ENCODE measurements at places on chromosomes 5 and 9.

GRCh38 chr5:94329115-94329514 lies 289.3 kb downstream of the KIAA0825 start:
- DNase-seq = peak; percentile 6

GRCh38 chr9:137030538-137031527 lies 1.1 kb downstream of the FUT7 start:
- DNase-seq = no peak

DNA sequence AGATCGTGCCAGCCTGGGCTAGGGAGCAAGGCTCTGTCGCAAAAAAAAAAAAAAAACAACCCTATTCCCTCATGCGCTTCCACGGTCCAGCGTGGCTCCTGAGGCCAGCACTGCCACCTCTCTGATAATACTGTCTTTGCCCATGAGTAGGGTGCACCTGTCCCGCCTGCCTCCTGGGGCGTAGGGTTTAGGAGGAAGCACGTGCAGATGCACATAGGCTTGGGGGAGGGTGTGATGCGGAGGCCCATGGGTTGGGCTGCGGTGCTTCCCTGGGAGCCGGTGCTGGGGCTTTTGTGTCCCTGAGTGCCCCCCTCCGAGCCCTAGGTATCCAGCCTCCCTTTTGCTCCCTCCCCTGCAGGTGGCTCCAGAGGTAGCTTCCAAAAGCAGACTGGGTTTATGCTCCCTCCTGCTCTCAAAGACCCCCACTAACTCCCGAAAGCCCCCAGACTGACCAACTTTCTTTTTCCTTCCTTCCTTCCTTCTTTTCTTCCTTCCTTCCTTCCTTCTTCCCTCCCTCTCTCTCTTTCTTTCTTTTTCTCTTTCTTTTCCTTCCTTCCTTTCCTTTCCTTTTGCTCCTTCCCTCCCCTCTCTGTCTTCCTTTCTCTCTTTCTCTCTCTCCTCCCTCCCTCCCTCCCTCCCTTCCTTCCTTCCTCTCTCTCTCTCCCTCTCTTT lies 12.8 kb downstream of the FGFR4 start:
- DNase-seq = no peak

- no peak for DNase-seq
Measured at GRCh38 chr5:150457562-150458240, 8.2 kb upstream of the RPS14 start.

DNA sequence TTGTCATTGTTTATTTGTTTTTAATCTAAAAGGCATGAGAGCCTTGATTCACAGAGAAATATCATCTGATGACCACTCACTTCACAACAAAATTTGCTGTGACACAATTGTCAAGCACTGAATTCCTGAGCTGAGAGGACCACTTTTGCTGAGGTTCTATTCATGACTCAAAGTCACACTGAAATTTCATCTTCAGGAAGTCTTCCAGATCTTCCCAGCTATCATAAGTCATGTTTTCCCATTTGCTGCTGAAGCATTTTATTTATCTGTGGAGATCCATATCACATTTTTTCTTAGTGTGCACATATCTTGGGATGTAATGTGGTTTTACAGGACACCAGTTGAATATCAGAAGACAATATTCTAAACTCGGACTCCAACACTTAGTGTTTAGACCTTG lies 255.1 kb upstream of the TRIM32 start:
- no peak for DNase-seq

GRCh38 chr5:157971571-157972216 lies 112.7 kb upstream of the CLINT1 start:
- peak; percentile 33 for DNase-seq

DNA sequence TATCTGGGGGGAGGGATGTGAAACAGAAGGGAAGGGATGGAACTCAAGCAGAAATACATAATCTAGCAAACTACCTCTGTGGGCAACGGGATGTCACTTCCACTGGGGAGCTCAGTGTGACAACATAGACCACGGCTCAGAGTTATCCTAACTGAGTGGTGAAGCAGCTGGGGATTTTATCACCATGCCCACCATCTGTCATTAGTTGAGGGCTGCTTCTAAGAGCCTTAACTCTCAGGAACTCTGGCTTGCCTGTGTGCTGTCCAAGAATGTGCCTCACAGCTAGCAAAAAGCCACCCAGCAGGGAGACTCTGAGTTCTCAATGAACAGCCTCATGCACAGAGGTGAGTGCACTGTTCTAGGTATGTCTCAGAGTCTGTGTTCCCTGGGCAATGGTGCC lies 90.6 kb upstream of the CXCL14 start:
- no peak for DNase-seq

GRCh38 chr5:446883-447263 lies 3.9 kb downstream of the EXOC3 start:
- DNase-seq = peak; percentile 68

DNA sequence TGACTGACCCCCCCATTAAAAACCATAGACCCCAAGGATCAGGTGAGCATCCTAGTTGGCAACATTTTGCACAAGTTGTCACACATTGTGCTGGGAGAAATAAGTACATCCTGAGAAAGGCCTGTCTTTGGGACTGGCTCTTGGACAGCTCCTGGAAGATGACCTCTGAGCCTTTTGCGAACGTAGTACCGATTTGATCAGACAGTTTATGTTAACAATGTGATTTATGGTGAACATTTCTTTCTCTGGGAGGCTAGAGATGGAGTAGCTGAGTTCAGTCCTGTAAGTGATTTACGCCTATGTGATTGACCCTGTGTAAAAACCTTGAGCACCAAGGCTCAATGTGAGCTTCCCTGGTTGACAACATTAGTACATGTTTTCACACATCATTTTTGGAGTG lies 41.7 kb downstream of the LOX start:
- DNase-seq = no peak

DNA sequence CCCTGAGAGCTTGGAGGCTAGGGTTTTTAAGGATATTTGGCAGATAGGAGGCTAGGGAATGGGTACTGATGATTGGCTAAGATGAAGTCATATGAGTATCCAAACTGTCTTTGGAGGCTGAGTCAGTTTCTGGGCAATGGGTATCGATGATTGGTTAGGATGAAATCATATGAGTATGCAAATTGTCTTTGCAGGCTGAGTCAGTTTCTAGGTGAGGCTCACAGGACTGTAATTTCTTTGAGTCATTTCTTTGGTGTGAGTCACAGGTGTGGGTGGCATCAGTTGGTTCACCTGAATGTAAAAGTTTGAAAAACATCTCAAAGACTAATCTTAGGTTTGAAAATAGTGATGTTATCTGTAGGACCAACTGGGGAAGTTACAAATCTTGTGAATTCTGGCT lies 1068.0 kb downstream of the NR2F1-AS1 start:
- no peak for DNase-seq

DNA sequence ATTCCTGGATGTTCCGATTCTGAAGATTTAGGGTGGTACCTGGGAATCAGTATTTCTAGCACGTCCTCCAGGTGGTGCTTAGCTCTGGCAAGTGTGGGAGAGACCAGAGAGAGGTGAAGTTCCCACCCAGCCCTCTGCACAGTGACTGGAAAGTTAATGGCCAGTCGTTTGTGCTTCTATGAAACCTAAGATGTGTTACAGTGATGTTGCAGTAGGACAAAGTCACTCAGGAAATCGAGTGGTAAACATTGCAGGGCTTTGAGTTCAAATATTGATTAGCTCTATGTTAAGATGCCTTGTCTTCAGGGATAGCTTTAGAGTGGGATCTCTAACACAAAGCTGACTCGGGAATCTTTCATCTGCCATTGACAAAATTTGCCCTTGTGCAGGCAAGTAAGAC lies 55.6 kb downstream of the PIK3R1 start:
- DNase-seq = no peak

GRCh38 chr5:178108446-178108845 lies 4.9 kb upstream of the N4BP3 start:
- no peak for DNase-seq

DNA sequence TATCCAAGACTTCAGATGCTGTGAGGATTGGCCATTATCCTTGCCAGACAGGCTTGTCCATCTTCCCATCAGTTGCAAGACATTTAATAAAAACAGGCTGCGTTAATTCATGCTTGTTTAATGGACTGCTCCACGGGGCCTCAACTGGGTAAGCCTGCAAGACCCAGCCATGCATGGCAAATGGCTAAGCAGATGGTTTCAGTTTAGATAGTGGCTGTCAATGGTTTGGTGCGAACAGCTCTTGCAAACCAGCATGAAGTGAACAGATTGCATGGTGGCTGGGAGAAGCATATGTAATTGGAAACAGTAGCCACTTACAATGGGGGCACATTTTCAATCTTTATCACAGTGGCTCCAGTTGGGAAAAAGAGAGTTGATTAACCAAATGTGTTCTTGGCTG lies 628.2 kb upstream of the KLF4 start:
- no peak for DNase-seq

DNA sequence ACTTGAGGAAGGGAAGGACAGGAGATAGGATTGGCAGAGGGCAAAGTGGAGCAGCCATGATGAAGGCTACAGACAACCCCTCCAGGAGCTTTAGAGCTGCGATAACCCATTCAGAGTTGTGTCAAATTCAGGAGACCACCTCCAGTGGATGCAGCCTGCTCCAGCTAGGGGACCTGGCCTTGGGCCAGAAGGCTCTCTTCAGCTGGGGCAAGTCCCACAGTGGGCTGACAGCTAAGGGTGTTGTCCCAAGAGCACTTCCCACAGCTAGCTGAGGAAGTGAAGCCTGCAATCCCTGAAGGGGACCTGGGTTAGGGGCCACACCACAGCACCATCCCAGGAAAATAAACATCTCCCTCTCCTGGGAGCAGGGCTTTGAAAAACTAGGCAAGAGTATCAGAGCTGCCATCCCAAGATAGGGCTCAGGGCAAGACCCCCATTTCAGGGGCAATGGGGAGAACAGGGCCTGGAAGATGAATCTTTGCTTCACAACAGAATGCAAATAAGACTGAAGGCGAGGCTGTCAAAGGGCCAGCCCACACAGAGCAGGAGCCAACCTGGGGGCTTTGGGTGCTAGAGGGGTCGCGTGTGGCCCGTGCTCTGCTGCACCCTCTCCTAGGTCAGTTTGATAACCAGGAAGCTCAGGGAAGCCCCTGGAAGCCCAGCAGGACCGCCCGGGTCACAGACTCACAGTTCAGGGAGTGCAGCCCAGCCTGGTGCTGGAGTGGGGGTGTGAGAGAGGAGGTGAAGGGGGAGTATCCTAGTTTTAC lies 19.3 kb upstream of the DAPK1 start:
- DNase-seq = no peak

DNA sequence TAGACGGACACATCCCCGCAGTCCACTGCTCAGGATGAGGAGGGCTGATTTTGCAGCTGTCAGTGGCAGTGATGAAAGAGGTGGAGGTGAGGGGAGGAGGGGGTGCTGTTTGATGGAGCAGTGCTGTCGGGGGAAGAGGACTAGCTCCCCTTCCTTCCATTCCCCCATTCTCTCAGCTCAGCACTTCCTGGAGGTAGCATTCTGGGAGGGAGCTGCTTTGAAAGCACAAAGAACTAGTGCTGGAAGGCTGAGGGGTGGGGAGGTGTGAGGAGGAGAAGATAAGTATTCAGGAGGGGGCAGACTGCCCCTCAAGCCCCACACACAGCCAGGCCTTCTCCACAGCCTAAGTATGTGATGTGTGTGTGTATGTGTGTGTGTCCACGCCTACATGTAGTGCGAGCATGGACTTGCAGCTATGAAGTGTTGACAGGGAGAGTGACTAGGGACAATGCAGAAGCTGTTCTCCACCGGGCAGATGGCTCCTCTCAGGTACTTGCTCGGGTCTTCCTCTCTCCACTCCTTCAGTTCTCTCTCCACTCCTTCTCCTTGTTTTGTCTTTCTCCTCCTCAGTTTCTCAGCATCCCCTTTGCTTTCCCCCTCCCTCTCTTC lies 65.5 kb upstream of the HSPA9 start:
- DNase-seq = no peak

- no peak for DNase-seq
Measured at GRCh38 chr9:135086597-135087488, 625 bp upstream of the OLFM1 start.

DNA sequence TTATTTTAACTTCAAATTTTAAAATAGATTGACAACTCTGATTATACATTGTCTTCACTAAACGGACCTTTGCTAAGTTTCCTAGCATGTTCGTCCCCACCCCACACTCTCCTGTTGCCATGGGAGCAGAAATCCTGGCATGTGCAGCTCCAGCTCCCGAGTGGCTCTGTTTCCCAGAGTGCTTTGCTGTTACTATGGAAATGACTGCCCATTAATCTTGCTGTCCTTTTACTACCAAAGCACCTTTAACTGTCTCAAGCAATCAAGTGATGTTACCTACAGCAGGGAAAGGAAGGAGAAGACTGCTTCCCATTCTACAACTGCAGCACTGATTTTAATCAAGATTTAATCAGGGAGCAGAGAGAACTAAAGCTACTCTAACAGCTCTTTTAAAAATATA lies 212.0 kb upstream of the KIF2A start:
- DNase-seq = peak; percentile 39

- peak; percentile 48 for DNase-seq
Measured at GRCh38 chr5:125189531-125189941, 443.1 kb upstream of the ZNF608 start.

- no peak for DNase-seq
Measured at GRCh38 chr9:18849890-18850677, 182.9 kb downstream of the SAXO1 start.

DNA sequence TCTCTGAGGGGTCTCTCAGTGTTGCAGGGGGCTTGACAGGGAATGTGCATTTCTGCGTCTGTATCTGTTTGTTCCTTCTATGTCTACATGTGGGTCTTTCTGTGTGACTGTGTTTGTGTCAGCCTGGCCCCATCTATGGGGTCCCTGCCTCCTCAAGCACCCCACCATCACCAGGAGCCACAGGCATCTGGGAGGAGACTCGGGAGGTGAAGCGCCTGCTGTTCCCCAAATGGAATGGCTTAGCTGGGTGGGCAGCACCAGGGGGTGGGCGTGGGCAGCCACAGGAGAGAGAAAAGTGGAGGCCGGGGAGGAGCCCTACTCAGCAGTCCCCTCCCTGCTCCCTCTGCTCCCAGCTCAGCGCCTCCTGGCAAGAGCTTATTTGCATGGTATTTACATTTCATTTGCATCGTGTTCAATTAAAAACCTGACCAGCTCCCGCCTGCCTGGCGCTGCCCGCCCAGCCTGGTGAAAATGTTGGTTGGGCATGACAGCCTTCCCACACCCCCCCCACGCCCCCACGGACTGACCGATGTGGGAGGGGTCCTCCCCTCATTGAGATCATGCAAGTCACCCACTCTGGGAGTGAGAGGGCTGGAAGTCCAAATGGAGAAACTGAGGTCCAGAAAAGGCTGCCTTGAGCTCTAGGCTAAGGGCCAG lies 50.5 kb downstream of the CXXC5 start:
- peak; percentile 73 for DNase-seq

- DNase-seq = peak; percentile 60
Measured at GRCh38 chr9:21993893-21994555, at the start of gene CDKN2A. CDKN2A (minus strand) TSS chr9:21994392.

GRCh38 chr9:93952784-93953495 lies 2.2 kb downstream of the BARX1 start:
- no peak for DNase-seq

- peak; percentile 72 for DNase-seq
Measured at GRCh38 chr5:95035891-95036685, 248.8 kb downstream of the MCTP1 start.

- DNase-seq = peak; percentile 32
Measured at GRCh38 chr5:73121119-73121463, 716 bp downstream of the TMEM171 start.
